ENCODE measurements at places on chromosomes 4 and X.

DNA sequence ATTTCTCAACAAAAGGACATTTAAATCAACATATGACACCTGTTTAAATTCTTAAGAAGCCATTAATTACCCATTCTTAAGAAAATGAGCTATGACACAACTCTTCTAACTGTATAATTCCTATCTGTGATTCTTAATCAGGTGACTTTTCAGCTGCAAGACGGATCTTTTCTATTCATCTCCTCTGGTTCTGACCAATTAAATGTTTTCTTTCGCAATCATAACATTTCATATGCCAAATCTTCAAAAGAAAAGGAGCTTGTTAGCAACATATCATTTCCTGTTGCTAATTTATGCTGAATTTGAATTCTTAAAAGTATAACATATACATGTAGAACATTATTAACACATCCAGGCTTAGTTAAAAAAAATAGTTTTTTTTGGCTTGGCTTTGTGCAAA, 62.5 kb downstream of the SEL1L3 start:
- DNase-seq: no peak

GRCh38 chr4:24137671-24138601, 248.1 kb upstream of the PPARGC1A start:
- no peak for DNase-seq

DNA sequence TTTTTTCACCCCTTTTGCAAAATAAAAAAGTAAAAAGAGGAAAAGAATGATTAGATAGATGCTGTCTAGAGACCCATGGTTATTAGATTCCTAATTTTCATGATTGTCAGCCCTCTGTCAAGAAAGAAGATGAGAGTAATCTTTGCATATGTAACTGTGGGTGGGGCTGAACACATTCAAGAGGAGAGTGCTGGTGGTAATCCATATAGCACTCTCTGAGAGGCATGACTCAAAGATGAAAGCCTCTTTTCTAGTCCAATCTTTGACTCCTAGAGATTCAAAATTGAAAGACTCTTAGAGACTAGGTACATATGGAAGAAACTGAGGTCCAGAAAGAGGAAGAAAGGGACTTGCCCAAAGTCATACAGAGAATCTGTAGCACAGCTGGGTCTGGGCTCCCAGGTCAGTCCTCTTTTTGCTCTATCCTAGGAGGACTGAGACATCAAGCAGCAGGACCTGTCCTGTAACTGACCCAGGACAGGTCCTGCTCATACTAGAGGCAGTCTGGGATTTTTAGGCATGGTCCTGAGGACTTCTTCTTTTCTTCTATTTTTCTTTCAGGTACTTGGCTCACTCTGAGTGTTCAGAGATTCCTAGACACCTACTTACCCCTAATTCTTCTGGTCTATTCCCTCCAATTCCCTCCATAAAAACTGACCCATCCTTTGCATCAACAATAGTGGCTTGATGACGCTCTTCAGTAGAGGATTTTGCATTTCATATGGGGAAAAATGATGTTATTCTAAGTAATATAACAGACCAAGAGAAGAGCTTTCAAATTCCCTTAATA, 23.8 kb downstream of the VSIG4 start:
- no peak for DNase-seq

DNA sequence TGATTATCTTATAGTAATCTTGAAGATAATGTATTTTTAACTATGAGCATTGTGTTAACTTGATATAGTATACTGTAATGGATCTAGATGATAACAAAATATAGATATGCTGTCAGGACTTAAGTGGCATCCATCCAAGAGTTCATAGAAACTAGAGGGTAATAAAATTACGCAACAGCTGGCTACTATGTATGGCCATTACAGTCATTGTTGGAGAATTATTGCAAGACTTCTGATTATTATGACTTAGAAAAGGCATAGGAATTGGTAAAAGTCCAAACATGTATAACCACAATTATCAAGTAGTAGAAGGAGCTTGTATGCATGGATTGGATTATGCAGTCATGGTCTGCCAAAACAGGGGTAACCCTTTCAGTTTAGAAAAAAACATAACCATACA, 9.5 kb downstream of the OGT start:
- no peak for DNase-seq

DNA sequence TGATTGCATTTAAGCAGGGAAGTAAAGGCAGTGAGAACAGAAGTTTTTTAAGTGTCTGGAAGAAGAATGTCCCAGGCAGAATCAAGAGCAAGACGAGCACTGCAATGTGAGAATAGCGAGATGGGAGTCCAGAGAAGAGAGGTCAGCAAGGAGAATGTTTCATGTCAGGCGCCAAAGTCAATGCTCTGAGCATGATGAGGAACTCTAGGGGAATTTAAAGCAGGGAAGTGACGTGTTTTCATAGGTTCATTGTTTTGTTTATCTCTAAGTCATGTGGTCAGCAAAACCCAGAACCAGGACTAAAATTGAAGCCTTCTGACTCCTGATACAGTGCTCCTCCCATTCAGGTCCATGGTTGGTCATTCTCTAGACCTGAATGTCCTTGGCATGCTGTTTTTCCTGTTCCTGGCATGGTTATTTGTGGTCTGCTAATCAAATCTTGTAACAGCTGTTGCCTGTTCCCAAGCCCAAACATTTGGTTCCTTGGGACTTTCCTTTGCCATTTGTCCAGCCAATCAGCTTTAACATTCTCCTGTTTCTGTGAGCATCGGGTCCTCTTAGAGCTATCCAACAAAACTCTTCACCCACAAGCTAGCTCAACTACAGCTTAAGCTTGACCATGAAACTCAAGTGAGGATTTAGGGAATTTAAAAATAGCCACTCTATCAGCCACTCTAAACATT, 37.7 kb downstream of the PTCHD1 start:
- DNase-seq: no peak

- no peak for DNase-seq
These were observed 100.5 kb downstream of the GPR143 start for GRCh38 chrX:9665113-9665512.

DNA sequence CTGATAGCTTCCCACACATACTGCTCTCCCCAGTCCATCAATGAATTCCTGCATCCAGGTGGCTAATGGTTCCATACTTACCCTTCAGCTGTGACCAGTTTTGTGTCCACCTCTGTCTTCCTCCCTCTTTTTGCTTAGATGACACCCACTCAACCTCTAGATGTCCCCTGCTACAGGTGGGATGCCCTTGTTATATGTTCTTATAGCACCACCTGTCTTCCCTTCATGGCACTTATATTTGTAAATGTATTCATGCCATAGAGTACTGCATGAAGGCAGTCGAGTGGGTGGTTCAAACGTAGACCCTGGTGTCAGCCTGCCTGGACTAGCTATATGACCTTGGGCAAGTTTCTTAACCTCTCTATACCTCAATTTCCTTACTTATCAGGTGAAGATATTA, 6.5 kb upstream of the USP46 start:
- DNase-seq: no peak

GRCh38 chr4:107685740-107686139, 34.3 kb downstream of the PAPSS1 start:
- DNase-seq: no peak

- no peak for DNase-seq
These were observed 60.5 kb upstream of the PGRMC2 start for GRCh38 chr4:128347930-128348660.

- DNase-seq: no peak
These were observed 216.7 kb downstream of the IL13RA2 start for GRCh38 chrX:114800719-114801118.

- DNase-seq: no peak
These were observed 907.8 kb downstream of the STPG2 start for GRCh38 chr4:97235521-97235920.

GRCh38 chr4:17510582-17510981, 1.3 kb downstream of the QDPR start:
- no peak for DNase-seq

DNA sequence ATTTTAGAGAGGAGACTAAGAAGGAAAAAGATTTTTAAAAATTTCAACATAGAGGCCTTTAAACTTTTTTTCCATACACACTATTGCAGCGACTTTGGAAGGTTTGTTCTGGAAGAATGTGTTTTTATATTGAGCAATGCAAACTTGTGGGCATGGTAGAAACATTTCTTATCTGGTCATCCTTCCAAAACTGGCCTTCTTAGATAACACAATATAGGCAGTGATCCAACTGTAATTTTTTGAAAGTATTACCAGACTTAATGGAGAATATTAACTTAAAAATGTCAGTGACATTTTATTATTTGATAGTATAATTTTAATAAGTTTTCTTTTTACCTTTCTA, 25.6 kb downstream of the FHDC1 start:
- DNase-seq: no peak

DNA sequence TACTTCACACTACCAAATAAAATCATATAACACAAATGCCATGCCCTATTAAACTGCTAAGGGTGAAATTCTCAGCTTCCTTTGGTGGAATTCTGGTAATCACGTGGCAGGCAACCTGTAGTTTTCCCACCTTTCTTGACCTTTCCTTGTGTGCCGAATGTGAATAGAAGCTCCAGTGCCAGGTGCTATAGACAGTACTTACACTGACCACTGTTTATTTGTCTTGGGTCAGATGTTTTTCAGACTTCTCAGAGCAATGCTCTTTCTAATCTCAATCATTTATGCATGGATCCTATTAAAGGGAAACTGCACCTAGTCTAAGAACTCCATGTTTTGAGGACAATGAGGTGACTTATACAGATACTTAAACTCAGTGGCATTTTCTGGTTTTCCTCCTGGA, 296.8 kb upstream of the DIAPH2 start:
- DNase-seq: no peak

GRCh38 chr4:148831945-148832344, 389.7 kb upstream of the NR3C2 start:
- no peak for DNase-seq
